ENCODE measurements at places on chromosomes 6 and 20. TPM values are rescaled to one million over a fixed set of nuclear protein-coding genes. Genes with fewer than 3 reads are reported as not detected.

DNA sequence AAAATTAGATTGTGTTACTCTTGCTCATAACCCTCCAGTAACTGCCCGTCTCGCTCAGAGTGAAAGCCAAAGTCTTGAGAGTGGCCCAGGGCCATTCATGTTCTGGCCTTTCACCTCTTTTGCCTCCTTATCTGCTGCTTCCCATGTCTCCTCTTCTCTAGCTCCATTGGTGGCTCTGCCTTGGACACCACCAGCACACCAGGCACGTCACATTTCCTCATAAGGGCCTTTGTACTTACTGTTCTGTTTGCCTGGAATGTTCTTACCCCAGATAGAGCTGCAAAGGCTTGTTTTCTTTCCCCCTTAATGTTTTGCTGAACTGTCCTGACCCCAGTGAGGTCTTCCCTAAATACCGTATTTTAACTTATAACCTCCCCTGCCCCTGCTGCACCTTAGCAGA lies 29.3 kb downstream of the MCM8 start:
- DNase-seq = no peak

- DNase-seq = no peak
Measured at GRCh38 chr20:50450881-50451752, 59.1 kb upstream of the PTPN1 start.

DNA sequence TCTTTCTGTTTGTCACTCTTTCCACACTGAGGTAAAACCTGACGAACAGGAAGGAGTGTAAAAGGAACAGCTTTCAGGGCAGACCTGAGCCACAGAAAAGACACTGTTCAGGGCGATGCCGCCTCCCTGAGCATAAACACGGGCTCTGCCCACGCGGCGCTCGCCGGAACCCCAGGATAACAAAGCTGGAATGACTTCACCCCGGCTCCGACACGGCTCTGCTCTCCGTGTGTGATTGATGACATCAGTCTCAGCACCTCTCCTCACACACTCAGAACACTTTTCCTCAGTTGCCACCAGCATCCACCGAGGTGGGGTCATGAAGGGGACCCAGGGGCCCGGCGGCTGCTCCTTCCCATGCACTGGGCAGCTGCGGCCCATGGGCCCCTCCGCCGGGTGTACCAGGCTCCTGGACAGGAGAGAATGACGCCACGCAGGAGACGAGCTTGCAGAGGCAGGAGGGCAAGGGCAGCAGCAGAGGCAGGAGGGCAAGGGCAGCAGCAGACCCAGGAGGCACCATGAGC lies 43.6 kb downstream of the DLL1 start:
- no peak for DNase-seq

GRCh38 chr6:24910961-24911725 lies 24.6 kb downstream of the RIPOR2 start:
- DNase-seq = peak; percentile 52

DNA sequence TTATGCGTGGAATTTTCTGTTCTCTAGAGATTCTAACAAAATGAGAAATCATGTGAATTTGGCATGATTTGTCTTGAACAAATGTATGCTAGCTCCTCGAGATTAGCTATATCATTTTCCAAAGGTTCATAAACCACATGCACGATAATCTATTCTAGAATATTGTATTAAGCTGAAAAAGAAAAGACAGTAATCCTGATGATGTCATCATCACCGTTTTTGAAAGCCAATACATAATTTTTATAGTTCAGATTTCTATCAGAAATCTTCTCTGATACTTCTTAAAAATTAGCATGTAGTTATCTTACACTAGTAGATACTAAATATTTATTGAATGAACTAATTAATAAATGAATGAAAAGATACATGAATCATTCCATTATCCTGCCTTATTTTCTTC lies 111.2 kb downstream of the HAO1 start:
- no peak for DNase-seq

CCM2L gene
- polyA plus RNA-seq = 5.8 TPM

WFDC8 gene
- not detected for polyA plus RNA-seq

EDN1 gene
- polyA plus RNA-seq = 4.6 TPM

GGT7 gene
- 18.4 TPM for polyA plus RNA-seq

ZC3H12D gene
- polyA plus RNA-seq = 0.62 TPM

CLPSL1 gene
- 0.57 TPM for polyA plus RNA-seq

Measured in renal cortex interstitium (tissue), 15 donors.